ENCODE measurements at places on chromosomes 7 and 10.

GRCh38 chr10:88115968-88116367 is 252.5 kb downstream of the PTEN start:
- DNase-seq = peak; percentile 68

GRCh38 chr7:27955596-27955995 is 215.6 kb downstream of the TAX1BP1 start:
- no peak for DNase-seq

DNA sequence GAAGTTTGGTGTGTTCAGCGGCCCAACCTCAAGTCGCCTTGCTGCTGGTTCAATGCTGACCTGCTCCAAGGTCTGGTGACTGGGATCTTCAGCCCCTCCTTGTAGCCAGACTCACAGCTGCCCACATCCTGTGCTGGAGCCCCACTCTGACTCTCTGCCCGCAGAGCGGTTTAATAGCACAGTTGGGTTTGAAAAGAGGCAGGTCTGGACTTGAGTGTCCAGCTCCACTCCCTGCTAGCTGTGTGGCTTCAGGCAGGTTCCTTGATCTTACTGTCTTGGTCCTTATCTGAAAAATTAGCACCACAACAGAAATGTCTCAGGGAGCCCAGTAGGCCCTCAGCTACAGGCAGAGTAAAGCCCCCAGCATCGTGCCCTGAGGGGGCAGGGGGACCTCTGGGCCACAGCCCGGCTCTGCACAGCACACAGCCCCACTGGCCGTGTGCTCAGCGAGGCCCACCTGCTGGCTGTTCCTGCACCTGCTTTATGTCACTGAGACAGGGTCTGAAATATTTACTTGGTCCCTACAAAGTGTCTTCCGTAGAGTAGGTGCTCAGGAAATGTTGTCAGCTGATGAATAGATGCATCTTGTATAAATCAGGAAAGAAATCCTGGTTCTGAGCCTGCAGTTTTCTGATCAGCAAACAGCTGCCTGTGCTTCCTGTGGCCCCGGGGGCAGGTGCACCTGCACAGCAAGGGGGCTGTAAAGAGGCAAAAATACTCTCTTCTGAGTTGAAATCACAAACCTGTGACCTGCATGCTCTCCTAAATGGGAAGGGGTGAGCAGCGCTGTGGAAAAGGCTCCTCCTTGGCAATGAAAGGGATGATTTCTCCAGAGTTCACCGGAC is 155.5 kb downstream of the SVIL start:
- DNase-seq = no peak

- DNase-seq = no peak
Measured at GRCh38 chr10:33293531-33294170, 40.8 kb downstream of the NRP1 start.

GRCh38 chr10:97048649-97049427 is 136.9 kb downstream of the SLIT1 start:
- no peak for DNase-seq

DNA sequence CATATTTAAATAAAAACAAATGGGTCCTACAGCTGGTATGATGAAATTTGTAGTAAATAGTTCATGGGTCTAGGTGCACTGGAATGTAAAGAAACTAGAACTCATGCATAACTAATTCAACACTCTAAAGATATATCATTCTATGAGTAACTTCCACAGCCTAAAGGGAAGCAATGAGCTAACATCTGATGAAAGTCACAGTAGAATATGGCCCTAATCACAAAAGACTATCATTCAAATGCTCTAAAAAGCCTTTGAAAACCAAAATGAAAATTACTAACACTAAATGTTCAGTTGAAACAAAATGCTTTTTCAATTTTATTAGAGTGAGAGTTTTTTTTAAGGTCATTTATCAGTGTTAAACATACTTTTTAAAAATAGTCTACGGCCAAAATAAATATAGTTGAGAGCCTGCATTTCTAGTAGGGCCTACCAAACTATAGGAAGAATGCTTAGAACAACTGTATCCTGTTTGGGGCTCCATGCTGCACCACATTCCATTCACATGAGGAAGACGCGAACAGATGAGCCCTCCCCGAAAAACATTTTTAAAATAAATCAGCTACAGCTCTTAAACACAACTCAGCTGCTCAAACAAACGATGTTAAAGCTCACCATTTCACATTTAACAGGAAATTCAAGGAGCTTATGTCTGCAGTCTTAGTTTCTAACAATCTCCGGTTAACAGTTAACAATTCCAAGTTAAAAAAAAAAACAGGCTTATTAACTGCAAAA is 134.5 kb downstream of the NRBF2 start:
- peak; percentile 91 for DNase-seq

DNA sequence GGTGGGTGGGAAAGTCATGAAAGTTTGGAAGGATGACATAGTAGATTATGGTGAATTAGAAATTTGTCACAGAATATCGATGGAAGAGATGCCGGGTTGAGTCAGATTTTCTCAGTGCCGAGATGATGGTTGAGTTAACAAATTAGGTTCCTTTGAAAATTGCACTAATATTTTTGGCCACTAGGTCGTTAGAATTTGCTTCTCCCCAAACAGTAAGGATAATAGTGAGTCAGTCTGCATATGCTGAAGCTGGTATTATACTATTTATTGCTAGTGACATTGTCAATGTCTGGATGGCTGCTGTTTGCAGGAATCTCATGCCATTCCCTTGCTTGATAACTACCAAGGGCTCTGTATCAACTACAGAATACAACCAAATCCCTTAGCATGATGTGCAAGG is 37.7 kb upstream of the MINDY3 start:
- DNase-seq = peak; percentile 19

GRCh38 chr10:78960316-78960800 is 108.4 kb upstream of the ZMIZ1 start:
- DNase-seq = peak; percentile 89

DNA sequence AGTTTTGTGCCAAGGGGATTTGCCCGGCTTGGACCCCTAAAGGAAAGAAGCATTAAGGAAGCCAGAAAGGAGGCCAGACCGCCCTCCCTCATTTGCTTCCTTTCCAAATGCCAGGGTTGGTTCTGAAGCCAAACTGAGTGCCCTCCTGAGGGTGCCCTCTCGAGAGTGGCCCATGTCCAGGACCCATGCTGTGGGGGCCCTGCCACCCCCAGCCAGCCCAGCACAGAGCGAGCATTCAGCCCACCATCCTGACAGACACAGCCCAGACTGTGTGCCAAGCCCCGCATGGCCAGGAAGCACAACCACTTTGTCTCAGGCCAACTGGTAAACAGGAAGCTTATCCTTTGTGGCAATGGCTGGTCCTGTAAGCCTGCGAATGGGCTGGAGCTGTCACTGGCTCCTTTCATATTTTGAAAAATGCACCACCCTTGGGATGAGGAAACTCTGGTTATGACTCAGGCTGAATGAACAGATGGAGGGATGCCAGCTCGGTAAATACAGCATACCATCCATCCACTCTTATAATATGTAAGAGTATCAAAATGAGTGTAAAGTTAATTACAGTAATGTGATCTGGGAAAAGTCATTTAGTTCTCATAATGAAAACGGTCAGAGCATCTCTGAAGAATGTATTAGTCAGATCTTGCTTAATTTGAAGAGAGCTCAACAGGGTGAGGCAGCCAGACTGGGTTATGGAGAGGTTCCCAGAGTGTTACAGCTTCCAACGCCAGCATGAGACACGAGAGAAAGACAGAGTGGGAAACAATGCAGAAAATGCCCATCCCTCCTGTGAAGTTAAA is 65.0 kb downstream of the STK17A start:
- DNase-seq = peak; percentile 99

DNA sequence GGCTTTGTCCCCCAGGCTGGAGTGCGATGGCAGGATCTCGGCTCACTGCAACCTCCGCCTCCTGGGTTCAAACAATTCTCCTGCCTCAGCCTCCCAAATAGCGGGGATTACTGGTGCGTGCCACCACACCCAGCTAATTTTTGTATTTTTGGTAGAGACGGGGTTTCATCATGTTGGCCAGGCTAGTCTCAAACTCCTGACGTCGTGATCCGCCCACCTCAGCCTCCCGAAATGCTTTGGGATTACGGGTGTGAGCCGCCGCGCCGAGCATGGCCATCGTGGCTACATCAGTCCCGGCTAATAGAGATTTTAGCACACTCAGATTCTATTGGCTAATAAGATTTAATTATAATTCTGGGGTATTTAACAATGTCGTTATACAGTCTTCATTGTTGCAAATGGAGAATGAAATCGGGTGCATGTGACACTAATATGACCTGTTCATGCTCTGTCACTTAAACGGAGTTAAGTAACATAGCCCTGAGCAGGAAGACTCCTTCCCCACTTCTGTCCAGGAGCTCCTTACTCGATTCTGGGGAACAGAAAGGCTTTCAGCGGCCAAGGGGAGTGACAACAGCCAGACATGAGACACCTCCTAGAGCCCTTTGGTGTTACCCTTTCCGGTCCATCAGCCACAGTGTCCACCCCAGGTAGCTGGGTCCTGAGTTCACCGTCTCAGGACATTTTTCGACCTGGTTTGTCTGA is 40.9 kb upstream of the FAM20C start:
- no peak for DNase-seq

DNA sequence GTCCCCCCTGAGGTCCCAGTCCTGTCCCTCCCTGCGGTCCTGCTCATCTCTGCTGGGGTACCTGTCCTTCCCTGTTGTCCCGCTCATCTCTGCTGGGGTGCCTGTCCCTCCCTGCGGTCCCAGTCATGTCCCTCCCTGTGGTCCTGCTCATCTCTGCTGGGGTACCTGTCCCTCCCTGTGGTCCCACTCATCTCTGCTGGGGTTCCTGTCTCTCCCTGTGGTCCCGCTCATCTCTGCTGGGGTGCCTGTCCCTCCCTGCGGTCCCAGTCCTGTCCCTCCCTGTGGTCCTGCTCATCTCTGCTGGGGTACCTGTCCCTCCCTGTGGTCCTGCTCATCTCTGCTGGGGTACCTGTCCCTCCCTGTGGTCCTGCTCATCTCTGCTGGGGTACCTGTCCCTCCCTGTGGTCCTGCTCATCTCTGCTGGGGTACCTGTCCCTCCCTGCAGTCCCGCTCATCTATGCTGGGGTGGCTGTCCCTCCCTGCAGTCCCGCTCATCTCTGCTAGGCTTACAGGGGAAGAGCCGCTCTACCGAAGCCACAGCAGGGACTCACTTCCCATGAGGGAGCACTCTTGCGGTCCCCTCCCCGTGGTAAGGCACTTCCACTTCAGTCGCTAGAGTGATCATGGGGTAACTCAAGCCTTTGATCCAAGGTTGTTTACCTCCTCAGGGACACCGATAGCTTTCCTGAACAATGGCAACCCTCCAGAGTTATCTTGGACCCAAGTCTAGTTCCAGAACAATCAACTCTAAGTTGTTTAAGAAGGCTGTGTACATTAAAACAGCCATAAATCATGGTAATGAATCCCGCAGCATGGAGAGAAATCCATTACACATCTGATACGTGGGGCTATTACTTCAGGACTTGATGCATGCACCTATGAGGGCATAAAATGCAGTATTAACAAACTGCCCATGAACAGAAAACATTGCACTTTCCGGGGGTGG is 46.8 kb upstream of the MNX1 start:
- no peak for DNase-seq

DNA sequence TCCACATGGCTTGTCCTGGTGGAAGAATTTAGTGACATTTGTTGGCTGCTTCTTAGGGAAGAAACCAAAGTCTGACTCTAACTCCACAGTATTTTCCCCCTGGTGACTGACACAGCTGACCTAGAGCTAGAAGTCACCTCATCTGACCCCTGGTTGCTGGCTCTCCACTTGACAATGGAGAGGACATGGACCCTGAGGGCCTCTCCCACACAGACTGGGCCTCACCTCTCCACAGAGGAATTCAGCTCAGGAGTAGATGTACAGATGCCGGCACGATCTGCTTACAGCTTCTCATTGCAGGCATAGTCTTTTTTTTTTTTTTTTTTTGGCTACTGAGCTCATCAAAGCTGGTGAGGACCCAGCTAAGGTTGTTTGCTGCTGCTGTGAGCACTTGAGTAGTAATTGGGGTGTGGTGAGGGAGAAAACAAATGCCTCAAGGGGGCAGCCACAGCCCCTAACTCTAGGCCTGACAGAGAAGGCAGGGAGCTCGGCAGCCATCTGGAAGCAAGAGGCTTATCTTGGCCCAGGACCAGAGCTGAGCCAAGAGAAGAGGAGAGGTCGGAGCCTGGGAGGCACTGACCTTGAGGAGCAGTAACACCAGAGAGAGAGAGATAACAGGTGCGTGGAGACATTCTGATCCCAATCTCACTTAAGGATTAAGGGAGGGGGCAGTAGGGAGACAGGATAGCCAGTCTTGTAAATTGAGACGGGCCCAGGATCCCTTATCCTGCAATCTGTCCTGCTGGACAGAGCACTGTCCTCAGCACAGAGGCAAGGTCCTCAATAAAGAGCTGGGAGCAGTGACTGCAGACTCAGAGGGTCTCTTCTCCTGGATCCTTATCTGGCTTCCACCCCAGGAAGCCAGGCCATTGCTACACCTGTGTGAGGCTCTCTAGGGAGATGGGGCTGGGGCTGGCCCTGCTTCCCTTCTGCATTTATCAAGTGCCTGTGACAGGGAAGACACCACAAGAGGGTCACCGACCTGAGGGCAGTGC is 9.4 kb downstream of the PRSS58 start:
- no peak for DNase-seq

DNA sequence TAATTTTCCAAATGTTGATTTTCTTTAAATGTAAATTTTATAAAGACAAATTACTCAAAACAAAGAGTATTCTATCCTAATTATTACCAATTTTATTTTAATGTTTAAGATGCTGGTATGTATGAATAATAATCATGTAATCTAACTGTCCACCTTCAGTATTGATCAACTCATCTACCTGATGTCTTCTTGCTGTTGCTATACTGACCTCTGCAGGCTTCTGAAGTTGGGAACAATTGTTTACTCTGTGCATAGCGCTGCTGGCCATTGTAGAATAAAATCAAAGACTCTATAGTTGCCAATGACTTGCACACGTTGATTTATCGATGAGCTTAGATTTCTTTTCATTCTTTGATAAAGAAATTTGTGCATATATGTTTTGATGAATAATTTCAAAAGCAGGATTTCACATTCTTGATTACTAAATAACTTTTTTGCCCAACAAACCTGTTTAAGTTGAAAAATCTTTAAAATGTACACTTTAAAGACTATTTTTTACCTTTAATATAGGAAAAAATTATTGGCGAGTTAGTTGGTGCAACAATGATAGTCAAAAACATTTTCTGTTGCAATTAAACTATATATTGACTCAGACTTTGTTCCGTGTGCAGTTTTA is 282.3 kb downstream of the TFEC start:
- peak; percentile 19 for DNase-seq

Data from fibroblast of upper back skin (primary cell).